Muscle of back (tissue), 13 donors: ENCODE measurements at places on chromosomes 6 and 20. TPM values are rescaled to one million over a fixed set of nuclear protein-coding genes. Genes with fewer than 3 reads are reported as not detected.

NFYA gene
- 24.6 TPM for polyA plus RNA-seq

DNA sequence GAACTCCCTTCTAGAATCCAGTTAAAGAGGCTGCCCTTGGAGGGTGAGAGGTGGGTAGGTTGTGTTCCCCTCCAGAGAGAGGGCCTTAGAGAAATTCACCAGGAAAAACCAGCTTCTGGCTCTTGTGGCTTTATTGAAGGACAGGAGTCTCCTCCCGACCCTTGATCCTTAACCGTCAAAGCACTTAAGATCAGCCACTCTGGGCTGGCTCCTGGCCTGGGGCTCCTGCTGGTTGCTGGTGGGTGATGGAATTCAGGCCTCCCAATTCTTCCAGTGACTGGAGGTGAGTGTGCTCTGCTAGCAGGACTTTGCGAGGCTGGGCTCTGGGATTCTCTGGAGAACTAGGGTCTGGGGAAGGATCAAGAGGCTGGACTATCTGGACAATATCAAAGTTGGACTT lies 75.6 kb upstream of the LGSN start:
- DNase-seq = no peak

GRCh38 chr20:56453352-56453751 lies 15.1 kb upstream of the RTF2 start:
- DNase-seq = no peak

DNA sequence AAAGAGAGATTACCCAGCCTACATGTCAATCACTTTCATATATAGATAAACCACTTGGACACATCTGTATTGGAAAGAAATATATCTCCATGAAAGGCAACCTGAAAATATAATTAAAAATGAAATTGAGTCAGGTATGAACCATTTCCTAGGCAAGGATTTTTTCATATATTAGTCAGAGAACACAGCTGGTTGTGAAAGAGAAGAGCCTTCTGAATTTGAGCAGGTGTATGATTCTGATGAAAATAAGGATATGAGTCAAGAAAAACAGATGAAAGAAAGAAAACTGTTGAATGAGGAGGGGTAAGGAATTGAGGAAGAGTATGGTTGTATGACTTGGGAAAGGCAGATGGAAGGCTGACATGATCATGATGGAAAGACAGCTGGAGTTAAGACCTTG lies 441.1 kb downstream of the HAO1 start:
- DNase-seq = no peak

GRCh38 chr20:58021481-58021880 lies 207.0 kb downstream of the ANKRD60 start:
- DNase-seq = no peak

MYLK2 gene
- 45.9 TPM for polyA plus RNA-seq

DNA sequence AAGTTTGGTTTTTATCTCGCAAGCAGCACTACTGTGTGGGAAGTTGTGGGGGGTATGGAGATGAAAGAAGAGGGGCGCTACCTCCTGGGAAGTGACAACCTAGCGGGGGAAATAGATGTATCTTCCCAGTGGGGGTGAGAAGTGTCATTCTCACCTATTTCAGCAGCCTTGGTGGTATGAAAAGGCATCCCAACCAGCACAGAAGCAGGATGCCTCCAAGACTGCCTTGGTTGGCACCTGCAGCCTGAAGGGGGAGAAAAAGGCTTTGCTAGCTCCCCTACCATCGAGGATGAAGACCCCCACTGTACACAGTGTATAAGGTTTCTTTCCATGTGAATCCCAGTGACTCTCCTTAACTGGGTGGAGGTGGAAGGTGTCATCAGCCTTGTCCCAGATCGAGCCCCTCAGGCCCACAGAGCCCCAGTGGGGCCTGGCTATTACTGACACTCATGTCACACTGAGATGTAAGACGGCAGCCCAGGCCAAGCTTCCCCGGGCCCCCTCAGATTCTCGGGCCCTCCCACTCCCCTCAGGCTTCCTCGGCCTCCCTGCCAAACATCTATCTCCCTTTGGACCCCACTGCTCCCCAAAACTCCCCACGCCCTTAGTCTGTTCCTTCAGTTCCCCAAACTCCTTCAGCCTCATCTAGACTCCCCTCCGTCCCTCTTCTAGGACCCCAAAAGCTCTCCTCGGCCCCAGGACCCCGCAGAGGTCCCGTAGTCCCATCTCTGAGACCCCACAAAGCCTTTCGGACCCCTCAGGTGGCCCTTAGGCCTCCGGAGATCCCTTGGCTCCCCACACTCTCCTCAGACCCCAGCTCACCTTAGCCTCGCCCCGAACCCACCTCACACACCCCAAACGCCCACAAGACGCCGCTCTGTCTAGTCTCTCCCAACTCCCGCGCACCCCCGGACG lies 688 bp downstream of the COMMD7 start:
- DNase-seq = no peak

TMEM170B gene
- 5.7 TPM for polyA plus RNA-seq

DNA sequence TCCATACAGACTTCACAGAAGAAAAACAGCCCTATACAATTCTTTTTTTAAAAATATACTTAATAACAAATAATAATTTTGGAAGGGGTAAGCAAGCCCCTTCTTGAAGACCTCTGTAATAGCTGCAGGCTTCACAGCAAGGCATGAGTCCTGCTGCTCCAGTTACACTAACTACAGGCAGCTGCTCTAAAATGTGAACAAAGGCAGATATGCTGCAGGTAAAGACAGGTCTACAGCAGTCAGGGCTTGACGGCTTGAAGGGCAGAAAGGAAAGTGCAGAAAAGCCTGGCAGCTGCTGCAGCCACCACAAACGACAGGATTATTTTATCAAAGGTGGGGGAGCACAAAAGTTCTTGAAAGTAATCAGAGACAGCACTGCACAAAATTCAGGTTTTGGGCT lies 11.3 kb downstream of the FAXC start:
- DNase-seq = no peak

DNA sequence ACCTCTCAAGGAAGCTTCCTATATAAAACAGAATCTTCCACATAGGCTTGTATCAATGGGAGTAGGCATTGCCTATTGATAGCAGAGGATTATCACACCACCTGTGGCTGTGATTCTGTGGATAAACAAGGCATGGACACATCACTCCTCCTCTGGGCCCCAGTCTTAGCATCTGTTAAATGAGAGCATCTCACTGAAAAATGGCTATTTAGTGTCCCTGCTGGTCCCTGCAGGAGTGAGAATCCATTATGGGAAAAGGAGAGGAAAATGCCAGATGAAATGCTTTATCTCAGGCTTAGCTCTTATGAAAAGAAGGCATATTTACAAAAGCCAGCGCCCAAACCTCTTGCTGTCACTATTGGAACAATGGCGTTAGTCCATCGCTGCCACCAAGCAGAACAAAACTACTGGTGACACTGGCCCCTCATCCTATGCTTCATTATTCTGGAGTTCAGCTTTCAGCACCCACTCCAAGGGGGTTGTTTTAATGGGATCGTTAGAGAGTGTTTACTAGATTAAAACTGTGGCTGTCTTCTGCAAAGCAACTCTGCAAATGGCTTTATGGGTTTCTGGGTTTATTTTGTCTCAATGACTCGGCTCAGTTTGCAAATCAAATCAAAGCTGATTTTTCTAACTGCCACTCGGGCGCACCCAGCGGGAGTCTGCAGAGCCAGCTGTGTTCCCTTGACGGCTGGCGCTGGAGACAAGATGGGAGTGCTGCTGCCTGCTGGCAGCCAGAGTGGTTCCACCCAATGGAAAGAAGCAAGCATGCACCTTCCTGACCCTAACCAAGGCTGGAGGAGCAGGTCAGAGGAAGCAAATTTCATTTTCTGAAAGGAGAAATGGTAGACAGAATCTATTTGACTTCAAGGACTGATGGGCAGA lies 658.8 kb upstream of the CHD6 start:
- DNase-seq = no peak

CDSN gene
- not detected for polyA plus RNA-seq

FAM83C gene
- not detected for polyA plus RNA-seq

- DNase-seq = no peak
Measured at GRCh38 chr20:17912916-17913315, 55.7 kb downstream of the SNX5 start.

- DNase-seq = no peak
Measured at GRCh38 chr6:29558439-29559079, 973 bp downstream of the UBD start.

DNA sequence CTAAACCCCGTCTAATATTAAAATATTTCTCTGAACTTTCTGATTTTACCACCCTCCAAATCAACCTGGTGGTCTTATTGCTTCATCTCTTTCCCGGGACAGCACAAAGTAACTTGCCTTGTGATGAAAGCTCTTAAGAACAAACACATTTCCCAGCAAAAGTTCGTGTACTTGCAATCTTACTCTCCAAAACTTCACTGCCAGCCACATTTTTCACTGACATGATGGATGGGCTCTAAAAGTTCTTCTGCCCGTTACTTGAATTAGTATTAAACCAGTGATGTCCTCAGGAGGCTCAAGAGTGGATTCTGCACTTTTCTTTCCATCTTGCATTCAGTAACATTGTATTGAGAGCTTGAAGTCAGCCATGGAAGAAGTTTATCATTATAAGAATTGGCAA lies 731.6 kb upstream of the GJE1 start:
- peak; percentile 26 for DNase-seq

DNA sequence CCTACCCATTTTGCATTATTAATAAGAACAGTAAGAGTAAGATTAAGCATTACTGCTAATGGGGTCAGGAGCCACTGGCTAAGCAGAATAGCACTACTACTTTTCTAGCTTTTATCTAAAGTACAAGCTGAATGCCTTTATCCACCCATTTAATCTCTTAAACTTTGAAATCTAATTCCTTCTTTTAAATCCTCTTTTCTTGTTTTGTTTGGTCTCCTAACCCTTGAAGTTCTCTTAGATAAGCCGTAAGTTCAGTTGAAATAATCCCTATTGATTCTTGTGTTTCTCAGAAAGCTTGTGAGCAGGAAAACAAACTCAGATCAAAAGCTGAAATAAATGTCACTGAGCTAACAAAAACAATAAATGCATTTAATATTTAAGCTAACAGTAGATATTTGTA lies 380.2 kb downstream of the TBC1D32 start:
- no peak for DNase-seq

GRCh38 chr6:119453242-119454200 lies 104.0 kb upstream of the MAN1A1 start:
- DNase-seq = no peak

SRPK1 gene
- polyA plus RNA-seq = 19.2 TPM

DNA sequence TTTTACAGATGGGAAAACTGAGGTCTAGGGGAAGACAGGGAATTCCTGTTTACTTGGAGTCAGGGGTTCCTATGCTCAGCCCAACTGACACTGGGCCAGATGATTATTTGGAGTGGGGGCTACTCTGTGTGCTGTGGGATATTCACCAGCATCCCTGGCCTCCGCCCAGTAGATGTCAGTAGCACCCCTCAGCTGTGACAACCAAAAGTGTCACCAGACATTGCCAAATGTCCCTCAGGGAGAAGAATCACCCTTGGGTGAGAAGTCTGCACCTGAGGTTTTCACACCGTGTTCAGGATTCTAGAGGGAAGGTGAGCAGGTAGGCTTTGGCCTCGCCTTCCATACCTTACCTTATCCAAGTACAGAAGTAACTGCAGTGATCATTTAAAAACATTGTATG lies 27.6 kb downstream of the CDH26 start:
- DNase-seq = no peak

- no peak for DNase-seq
Measured at GRCh38 chr6:131208787-131209186, 73.5 kb downstream of the AKAP7 start.

DNA sequence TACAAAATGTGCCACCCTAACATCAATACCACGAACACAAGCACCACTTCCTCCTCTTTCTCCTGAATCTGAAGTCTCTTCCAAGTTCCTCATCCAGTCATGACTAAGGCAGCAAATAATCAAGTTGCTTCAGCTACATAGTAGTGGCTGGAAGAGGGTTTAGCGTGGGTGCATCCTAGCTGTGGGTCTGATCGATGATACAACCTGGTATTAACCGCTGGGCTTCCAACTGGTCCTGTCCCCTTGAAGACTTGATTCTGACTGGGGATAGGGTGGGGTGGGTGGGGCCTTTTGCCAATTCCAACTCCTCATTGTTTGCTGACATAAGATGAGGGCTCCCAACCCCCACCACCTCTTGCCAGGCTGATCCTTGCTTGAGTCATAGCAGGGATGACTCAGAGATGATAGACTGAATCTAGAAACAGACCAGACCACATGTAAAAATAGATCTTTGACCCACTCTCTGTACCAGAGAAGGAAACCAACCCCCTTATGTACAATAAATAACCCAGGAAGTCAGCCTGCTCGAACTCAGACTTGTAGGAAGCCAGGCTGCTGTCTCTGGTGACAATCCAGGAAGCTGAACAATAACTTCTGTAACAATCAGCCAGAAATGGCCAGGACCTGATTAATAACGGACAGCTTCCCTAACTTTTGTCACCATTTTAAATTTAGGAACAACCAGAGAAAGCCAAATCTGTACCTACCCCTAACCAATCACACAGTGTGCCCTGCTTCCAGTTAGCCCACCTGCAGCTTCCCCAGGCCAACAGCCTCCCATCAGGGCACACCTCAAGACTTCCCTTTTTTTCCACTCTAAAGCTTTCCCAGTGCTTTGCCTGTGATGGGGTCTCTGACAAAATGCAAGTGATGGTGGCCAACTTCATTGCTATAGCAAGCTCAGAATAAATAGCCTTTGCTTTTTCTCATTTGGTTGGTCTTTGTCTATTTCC lies 68.9 kb upstream of the FAM184A start:
- no peak for DNase-seq

DNA sequence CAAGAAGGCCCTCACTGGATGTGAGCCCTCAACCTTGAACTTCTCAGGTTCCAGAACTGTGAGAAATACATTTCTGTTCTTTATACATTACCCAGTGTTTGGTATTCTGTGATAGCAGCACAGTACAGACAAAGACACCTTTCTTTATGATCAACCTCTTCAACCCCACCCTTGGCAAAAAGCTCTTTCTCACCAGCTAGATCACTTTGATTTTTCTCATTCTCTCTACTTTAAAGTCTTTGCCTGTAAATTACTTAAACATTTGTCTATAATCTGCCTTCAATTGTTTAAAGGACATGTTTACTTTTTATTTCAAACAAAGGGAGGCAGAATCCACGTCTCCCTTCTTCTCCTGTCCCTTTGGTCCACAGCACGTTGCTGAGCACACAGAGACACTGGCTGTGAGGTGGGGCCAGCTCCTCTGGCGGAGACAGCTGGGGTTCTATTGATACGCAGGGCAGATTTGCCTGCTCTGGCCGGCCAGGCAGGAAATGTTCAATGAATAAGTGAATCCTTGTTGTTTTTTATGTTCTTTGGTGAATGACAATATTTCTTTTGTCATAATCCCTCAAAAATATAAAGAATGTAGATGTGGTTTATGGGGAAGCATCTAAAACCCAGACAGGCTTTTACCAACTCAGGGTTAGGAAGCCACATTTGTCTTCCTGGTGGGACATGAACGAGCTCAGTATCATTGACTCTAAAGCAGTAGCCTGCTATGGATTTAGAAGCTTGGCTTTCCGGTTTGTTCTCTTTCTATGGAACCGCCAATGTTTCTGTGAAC lies 52.9 kb downstream of the NEDD9 start:
- no peak for DNase-seq

- no peak for DNase-seq
Measured at GRCh38 chr6:125950293-125950692, 6.3 kb upstream of the HINT3 start.
